ENCODE measurements at places on chromosomes 2 and 18. TPM values are rescaled to one million over a fixed set of nuclear protein-coding genes. Genes with fewer than 3 reads are reported as not detected.

Gene UBXN2A
- total RNA-seq, result 13.1 TPM

Gene DHRS9
- total RNA-seq, result not detected

Gene UNC80
- not detected for total RNA-seq

Gene HOXD13
- total RNA-seq, result not detected

Gene IL36RN
- not detected for total RNA-seq

Gene DARS1
- 90.2 TPM for total RNA-seq

Gene AOX1
- 81.1 TPM for total RNA-seq

Gene NCKAP5
- 0.85 TPM for total RNA-seq

Gene ANKRD30BL
- total RNA-seq, result not detected

Gene SERPINB10
- total RNA-seq, result not detected

Gene CCDC141
- total RNA-seq, result not detected

Gene STPG4
- total RNA-seq, result 0.49 TPM

Gene PTPRN
- total RNA-seq, result 0.36 TPM

Gene ATIC
- 12.4 TPM for total RNA-seq

Gene ABCG8
- not detected for total RNA-seq

Gene SNTG2
- not detected for total RNA-seq

Gene STAT4
- total RNA-seq, result 5.6 TPM

Gene UGT1A5
- total RNA-seq, result not detected

Gene GPR17
- not detected for total RNA-seq

Gene WNT10A
- total RNA-seq, result under 0.01 TPM

Gene UGT1A8
- total RNA-seq, result not detected

Gene C2orf80
- total RNA-seq, result not detected

Gene ALPP
- total RNA-seq, result not detected

Gene SELENOI
- 13.6 TPM for total RNA-seq

Gene PLGLB2
- 2.8 TPM for total RNA-seq

Gene HNRNPLL
- 32.8 TPM for total RNA-seq

Gene GPAT2
- total RNA-seq, result 10.2 TPM

Gene AKAIN1
- not detected for total RNA-seq

Gene FEV
- not detected for total RNA-seq

Gene PCGF1
- total RNA-seq, result 34.1 TPM

Gene LHCGR
- not detected for total RNA-seq

Gene CRYGC
- not detected for total RNA-seq

Gene NMUR1
- total RNA-seq, result under 0.01 TPM

Gene PRSS56
- total RNA-seq, result not detected

Gene CCDC121
- total RNA-seq, result 0.85 TPM

Gene KCNF1
- under 0.01 TPM for total RNA-seq

Gene HOXD8
- total RNA-seq, result 25.5 TPM

Gene ARHGEF33
- 0.61 TPM for total RNA-seq

Gene FOXI3
- not detected for total RNA-seq

Gene LRPPRC
- 50.1 TPM for total RNA-seq

Gene GPR155
- 3.6 TPM for total RNA-seq

Gene SPATA3
- total RNA-seq, result not detected

All from hair follicle dermal papilla cell (primary cell).